Lung (tissue), 17 donors: ENCODE measurements at places on chromosomes 3 and 15. TPM values are rescaled to one million over a fixed set of nuclear protein-coding genes. Genes with fewer than 3 reads are reported as not detected.

Gene DNASE1L3
- 2.2 TPM for total RNA-seq

GRCh38 chr3:132645058-132645457, 14.6 kb downstream of the ACAD11 start:
- H3K36me3 ChIP-seq: no peaks in the 10 kb centered on the region
- H3K4me1 ChIP-seq: no peaks in the 10 kb centered on the region
- no peak overlapping the region for H3K4me3 ChIP-seq
- H3K27ac ChIP-seq: no peak overlapping the region

Gene SEMA3F
- 54.3 TPM for total RNA-seq

- DNase-seq: no peak
- no peaks in the 10 kb centered on the region for H3K27me3 ChIP-seq
- no peaks in the 10 kb centered on the region for H3K4me1 ChIP-seq
- no peak overlapping the region for H3K4me3 ChIP-seq
- peaks cover 25% of the 10 kb centered on the region for H3K36me3 ChIP-seq
These were observed 25.6 kb downstream of the TMEM39A start for GRCh38 chr3:119437691-119438258.

Gene TADA3
- 62.3 TPM for total RNA-seq

DNA sequence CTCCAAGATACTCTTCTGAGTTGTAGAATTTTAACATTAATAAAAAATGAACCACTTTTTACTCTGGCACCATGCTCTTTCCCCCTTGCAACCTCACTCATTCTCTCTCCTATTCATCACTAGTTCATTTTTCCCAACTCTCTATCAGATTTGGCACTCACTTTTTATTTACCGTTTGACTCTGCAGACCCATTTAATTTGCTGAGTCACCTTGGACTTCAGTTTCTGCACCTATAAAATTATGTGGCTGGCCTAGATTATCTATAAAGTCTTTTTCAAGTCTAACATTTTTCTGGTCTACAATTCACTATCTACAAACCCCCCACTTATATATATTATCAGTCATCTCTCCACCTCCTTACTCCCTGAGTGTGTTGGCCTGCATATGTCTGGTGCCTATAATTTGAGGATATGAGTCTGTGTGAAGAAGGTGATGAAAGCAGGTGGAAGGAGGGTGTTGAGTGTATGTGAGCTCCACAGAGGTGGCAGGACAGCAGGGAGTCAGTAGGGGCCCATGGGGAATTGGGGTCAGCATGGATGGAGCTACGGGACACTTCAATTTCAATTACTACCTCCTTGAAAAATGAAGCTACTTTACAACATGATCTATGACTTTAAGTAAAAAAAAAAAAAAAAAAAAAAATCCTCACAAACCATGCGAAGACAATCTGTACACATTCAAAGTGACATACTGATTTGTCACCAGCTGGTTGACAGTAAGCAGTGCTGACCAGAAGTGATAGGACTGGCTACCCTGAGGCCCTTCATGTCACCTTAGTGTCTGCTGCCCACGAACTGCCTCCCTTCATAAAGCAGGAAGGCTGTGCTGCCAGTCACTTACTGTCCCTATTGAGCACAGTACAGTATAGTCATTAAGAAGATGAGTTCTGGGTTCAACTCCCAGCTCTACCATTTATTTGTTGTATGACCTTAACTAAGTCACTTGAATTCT, 334.2 kb upstream of the IL12A start:
- no peaks in the 10 kb centered on the region for H3K27me3 ChIP-seq
- no peak overlapping the region for H3K4me3 ChIP-seq
- peak overlapping the region; percentile 69 for H3K27ac ChIP-seq

DNA sequence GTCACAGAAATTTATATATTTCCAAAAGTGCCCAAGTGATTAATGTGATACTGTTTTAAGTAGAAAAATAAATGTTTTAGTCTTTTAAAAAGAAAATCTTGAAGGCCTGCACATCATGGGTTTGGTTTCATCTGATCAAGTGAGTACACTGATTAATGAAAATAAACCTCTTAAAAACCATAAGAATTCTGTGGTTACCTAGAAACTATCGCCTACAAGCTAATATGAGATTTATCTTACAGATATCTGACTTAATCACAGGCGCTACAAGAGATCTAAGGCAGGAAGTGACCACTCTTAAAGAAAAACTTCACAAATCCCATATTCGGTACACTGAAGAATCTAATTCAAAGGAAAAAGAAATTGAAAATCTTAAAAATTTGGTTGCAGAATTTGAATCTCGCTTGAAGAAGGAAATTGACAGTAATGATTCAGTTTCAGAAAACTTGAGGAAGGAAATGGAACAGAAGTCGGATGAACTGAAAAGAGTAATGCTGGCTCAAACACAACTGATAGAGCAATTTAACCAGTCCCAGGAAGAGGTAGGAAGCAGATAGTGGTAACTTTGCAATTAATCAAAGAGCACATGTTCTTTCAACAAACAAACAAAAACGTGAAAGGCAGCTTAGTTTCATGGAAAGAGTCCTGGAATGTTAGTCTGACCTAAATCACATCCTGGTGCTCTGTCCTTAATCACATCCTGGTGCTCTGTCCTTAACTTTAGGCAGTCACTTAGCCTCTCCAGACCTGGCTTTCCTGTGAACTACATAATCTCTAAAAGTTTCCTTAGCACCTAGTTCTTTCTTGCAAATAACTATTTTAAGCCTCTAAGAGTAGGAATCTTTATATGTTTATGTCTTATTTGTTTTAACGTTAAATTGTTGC, 131.8 kb downstream of the CCNL1 start:
- H3K27me3 ChIP-seq: no peaks in the 10 kb centered on the region
- no peak overlapping the region for H3K27ac ChIP-seq
- no peak for DNase-seq
- no peak overlapping the region for H3K4me3 ChIP-seq

- H3K4me1 ChIP-seq: peaks cover 6% of the 10 kb centered on the region
- peak within 1 kb of the TSS; percentile 89 for H3K4me3 ChIP-seq
- H3K27ac ChIP-seq: peak within 1 kb of the TSS; percentile 62
- peaks cover 8% of the 10 kb centered on the region for H3K36me3 ChIP-seq
These were observed at the start of gene FANCD2 for GRCh38 chr3:10026084-10026890. TSS of gene FANCD2 (plus strand) at chr3:10026437. CDS start at chr3:10028658, 2,221 bp downstream.
